Renal pelvis (tissue), 12 donors: ENCODE measurements at places on chromosomes 3 and 15. TPM values are rescaled to one million over a fixed set of nuclear protein-coding genes. Genes with fewer than 3 reads are reported as not detected.

Gene FHIT
- 25.5 TPM for polyA plus RNA-seq

DNA sequence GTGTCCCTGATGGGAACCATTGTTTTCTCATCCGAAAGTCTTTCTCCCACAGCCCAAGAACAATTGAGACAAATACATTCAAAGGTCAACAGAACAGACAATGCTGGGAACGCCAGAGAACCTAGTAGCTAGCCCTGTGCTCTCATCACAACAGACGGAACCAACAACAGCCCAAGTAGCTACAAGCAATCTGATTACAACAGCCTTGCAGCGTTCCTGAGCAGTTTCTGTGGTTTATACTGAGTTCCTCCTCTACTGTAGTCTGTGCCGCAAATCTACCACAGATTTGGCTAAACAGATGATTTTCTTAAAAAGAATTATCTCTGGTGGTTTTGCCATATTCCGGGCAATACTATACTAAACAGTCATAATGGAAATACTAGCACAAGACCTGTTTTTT is 435.6 kb downstream of the MECOM start:
- no peak for DNase-seq

- DNase-seq: peak; percentile 46
Measured at GRCh38 chr15:26132811-26133210, 269.7 kb upstream of the ATP10A start.

GRCh38 chr3:59412516-59412915 is 362.7 kb upstream of the CFAP20DC start:
- no peak for DNase-seq

- DNase-seq: no peak
Measured at GRCh38 chr15:101067660-101068522, 148.7 kb downstream of the LRRK1 start.
